Stimulated activated CD8-positive, alpha-beta memory T cell treated with anti-CD3 and anti-CD28 coated beads, Interleukin-15, amount 100 ng/mL, for 24 hours (primary cell): ENCODE measurements at places on chromosomes 3 and 15.
A peak's percentile ranks its signal among the peaks of the same experiment; 100 is the strongest.

- DNase-seq, result no peak
Observed at GRCh38 chr15:32641517-32642059, at the start of gene SCG5. Gene SCG5, plus strand, starts transcription at chr15:32641710. Its CDS starts 1,883 bp downstream, at chr15:32643593.

DNA sequence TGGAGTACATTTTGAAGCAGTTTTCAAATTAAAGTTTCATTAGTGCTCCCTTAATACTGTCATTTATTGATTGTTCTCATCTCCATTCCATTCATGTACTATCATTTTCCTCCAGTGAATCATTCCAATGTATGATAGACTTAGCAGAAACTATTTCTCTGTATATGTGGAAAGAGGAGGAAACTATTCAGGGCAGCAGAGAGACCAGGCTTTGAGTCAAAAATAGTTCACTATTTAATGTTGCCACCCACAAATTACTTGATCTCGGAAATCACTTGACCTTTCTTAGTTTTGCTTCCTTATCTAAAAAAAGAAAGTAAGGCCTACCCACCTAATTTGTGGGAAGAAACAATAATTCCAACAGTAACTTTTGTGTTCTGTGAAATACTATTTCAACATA is 610.5 kb upstream of the ZNF385D start:
- no peak for DNase-seq

- no peak for DNase-seq
Observed at GRCh38 chr3:123765475-123766128, 118.5 kb downstream of the MYLK start.

- no peak for DNase-seq
Observed at GRCh38 chr3:70857916-70858315, 545.5 kb upstream of the MDFIC2 start.

DNA sequence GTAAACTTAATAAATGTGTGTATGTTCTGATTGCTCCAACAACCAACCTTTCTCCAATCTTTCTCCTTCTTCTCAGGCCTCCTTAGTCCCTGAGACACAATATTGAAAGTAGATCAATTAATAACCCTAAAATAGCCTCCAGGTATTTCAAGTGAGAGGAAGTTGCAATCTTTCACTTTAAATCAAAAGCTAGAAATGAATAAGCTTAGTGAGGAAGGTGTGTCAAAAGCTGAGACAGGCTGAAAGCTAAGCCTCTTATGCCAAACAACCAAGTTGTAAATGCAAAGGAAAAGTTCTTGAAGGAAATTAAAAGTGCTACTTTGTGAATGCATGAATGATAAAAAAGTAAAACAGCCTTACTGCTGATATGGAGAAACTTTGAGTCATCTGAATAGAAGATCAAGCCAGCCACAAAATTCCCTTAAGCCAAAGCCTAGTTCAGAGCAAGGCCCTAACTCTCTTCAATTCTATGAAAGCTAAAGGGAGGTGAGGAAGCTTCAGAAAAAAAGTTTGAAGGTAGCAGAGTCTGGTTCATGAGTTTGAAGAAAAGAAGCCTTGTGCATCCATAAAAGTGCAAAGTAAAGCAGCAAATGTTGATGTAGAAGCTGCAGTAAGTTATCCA is 38.6 kb downstream of the CCDC80 start:
- DNase-seq, result no peak

- DNase-seq, result peak; percentile 37
Observed at GRCh38 chr3:44913868-44914468, 39.6 kb downstream of the TGM4 start.

- DNase-seq, result peak; percentile 59
Observed at GRCh38 chr15:43370975-43371974, at the start of the genes TUBGCP4 and ZSCAN29. Gene TUBGCP4, plus strand, starts transcription at chr15:43371101. Its CDS starts 254 bp downstream, at chr15:43371355. Gene ZSCAN29, minus strand, starts transcription at chr15:43371043. Its CDS starts 1,130 bp downstream, at chr15:43369913.

DNA sequence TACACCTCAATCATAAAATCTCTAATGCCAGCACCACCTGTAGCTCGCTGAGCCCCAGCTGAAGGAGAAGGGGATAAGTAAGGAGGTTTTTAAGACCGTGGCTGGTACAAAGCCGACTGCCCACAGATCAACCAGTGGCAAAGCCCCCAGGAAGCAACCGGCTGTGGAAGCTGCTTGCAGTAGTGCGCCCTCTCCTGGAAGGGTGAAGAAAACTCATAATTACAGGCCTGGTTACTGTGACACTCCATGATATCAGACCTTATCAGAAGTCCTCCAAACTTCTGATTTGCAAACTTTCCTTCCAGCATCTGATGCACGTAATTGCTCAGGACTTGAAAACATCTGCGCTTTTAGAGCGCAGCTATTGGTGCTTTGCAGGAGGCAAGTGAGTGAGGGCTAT is 63.1 kb upstream of the MCTP2 start:
- no peak for DNase-seq

DNA sequence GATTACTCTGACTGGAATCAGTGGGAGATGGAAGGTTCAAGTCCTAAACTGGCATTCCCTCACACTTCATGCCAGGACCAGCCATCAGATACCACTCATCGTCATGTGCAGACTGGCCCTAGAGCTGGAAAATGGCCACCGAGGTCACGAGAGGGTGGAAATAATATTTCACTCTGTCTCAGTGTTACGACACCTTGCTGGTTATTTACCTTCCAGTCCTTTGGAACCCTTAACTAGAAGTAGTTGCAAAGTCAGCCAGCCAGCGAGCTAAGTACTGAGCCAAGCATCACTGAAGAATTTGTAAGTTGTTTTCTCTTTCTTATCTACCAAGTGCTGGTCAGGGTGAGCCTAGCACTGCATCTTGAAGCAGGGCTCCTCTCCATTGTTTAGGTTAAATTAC is 309.9 kb upstream of the RASGRP1 start:
- DNase-seq, result no peak

GRCh38 chr3:159852266-159852665 is 136.4 kb upstream of the IL12A start:
- no peak for DNase-seq

- no peak for DNase-seq
Observed at GRCh38 chr15:80998251-80998650, 2.5 kb upstream of the TLNRD1 start.

- no peak for DNase-seq
Observed at GRCh38 chr3:194446172-194446571, 40.6 kb downstream of the ATP13A3 start.

DNA sequence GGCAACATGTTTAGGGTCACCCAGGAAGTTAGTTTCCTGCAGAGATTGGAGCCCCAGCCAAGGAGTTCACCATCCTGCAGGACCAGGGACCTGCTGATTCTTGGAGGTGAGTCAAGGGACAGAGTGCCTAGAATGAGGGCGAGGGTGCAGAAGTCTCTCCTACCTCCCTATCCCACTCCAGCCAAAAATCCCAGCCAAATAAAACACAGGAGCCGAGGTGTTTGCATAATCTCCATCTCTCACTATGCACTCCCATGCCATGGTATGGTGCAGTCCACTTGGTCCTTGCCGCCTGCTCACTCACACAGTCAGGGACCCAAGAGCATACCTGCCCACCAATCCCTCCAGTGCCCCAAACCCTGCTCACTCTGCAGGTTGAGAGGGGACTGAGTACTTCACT is 294.2 kb downstream of the UACA start:
- no peak for DNase-seq

GRCh38 chr15:72411111-72411510 is 13.0 kb downstream of the TMEM202 start:
- no peak for DNase-seq

DNA sequence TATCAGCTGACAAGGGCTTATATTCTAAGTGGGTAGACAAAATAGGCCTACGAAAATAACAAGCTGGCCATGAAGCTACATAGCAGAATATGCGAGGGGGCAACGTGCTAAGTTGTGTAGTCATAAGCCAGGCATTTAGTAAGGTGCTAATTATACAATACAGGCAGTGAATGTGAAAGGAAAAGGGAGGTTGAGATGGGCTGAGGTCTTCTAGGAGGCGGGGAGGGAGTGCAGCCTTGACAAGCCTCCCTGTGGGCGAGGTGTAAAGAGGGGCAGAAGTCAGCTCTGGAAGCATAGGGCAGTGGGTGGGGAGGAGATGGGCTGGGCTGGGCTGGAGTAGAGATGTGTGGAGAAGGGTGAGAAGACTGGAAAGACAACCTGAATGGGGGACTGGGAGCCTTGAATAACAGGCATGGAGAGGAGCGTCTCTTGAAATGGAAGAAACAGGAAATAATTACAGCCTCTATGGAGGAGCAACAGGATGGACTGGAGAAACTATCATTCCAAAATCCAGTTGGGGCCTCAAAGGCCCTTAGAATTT is 1.2 kb downstream of the TIGIT start:
- no peak for DNase-seq

- DNase-seq, result no peak
Observed at GRCh38 chr3:170506556-170506955, 79.3 kb downstream of the SLC7A14 start.

GRCh38 chr15:28931828-28932227 is 46.1 kb downstream of the APBA2 start:
- no peak for DNase-seq

GRCh38 chr3:136617198-136617597 is 135.0 kb downstream of the STAG1 start:
- DNase-seq, result no peak

DNA sequence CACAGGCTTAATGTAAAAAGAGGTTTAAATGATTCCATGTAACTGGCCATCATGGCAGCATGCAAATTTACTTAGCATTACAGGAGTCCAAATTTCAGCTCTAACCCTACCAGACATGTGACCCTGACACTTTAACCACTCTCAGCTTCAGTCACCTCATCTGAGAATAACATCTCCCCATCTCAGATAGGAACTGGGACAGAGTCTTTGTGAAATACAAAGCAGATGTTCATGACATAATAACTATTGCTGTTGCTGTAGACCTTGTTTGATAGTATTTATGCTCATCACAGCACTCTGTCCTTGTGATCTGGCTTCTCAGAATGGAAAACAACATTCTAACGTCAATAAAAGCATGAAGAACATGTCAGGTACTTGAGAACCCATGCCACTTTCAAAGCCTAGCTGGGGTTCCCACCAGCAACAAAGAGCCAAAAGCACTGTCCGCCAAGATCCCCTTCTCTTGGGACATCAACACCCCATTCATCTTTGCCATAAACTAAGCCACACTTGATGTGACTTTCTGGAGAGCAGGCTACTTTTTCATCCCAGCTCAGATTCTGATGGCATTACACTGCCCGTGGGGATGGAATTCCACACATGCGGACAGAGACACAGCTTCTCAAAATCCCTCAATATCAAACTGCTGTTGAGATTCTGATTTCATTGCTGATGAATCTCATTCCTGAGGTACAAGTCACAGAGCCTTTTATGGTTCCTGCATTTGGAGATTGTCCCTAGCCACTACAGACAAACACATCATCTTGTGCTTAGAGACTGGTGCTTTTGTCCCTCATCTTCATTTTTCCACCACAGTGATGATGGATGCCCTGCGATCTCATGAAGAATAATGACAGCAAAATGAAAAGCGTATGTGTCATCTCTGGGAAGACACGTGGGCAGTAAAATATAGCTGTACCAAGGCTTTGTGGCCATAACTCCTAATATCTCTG is 202.7 kb downstream of the TNIK start:
- no peak for DNase-seq

- no peak for DNase-seq
Observed at GRCh38 chr15:98144388-98144787, 183.9 kb downstream of the ARRDC4 start.

GRCh38 chr15:68677996-68678395 is 99.2 kb downstream of the CORO2B start:
- DNase-seq, result no peak

DNA sequence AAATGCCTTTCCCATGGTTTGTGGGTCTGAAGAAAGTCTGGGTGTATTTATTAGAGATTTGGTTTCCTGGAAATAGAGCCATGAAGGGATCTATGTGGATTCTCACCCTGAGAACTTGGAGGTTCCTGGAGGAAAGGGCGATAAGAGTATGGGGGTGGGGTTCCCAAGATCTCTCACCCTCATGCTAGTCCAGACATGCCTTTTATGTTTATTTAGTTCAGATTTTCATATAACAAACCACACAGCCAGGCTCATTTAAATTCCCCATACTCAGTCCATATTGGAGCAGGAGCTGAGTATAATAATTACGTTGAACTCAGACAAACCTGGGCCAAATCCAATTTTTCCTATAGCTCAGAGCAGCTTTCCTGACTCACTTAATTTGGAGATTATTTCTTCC is 566.6 kb downstream of the GOLGA6L6 start:
- no peak for DNase-seq

GRCh38 chr3:18556503-18557135 is 131.5 kb upstream of the SATB1 start:
- DNase-seq, result peak; percentile 13

GRCh38 chr3:140627756-140628155 is 50.1 kb upstream of the TRIM42 start:
- DNase-seq, result no peak

DNA sequence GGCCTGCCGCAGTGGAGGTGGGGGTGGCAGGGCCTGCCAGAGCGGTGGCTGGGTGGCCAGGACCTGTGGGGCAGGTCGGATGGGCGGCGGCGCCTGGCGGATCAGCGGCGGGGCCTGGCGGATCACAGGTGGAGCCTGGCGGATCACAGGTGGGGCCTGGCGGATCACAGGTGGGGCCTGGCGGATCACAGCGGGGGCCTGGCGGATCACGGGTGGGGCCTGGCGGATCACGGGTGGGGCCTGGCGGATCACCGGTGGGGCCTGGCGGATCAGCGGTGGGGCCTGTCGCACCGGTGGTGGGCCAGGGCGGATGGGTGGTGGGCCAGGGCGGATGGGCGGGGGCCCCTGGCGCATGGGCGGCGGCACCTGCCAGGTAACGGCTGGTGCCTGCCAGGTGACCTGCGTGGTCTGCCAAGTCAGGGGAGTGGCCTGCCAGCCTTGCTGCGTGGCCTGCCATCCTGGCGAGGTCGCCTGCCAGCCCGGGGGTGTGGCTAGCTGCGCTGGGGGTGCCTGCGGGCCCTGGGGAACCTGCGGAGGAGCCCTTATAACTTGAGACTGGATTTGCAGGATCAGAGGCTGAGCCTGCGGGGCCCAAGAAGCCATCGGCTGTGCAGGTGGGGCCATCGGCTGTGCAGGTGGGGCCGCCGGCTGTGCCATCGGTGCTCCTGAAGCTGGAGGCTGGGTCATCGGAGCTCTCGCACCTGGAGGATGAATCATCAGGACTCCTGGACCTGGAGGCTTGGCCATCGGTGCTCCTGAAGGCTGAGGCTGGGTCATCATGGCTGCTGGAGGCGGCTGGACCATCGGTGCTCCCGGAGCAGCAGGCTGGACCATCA is 1.3 kb downstream of the MAGEL2 start:
- no peak for DNase-seq

- no peak for DNase-seq
Observed at GRCh38 chr15:82122746-82123400, 77.1 kb upstream of the MEX3B start.

- no peak for DNase-seq
Observed at GRCh38 chr3:161647936-161648470, 151.4 kb downstream of the OTOL1 start.
